HTR-8/SVneo (cell line): ENCODE measurements at places on chromosomes 5 and 9.

DNA sequence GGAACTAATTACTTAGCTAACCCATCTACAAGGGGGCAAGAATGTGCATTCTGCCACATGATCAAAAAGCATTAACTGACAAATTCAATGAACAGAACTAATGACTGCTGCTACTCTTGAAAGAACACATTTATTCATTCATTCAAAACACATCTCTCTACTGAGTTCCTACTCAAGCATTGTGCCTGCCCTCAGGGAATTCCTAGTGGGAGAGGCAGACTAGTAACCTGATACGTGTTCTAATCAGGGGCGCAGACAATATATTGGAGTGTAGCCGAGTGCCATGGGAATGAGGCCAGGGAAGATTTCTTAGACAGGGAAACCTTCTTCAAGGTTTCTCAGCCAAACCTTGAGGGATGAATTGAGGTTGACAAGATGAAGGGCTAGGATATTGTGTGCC, 56.7 kb upstream of the PAPPA start:
- no peak for DNase-seq

- DNase-seq: no peak
Observed at GRCh38 chr9:108800632-108801099, 55.1 kb downstream of the ACTL7B start.

GRCh38 chr5:135243556-135244285, 155.3 kb downstream of the MACROH2A1 start:
- no peak for DNase-seq

- no peak for DNase-seq
Observed at GRCh38 chr5:111782216-111782615, 25.2 kb upstream of the NREP start.

DNA sequence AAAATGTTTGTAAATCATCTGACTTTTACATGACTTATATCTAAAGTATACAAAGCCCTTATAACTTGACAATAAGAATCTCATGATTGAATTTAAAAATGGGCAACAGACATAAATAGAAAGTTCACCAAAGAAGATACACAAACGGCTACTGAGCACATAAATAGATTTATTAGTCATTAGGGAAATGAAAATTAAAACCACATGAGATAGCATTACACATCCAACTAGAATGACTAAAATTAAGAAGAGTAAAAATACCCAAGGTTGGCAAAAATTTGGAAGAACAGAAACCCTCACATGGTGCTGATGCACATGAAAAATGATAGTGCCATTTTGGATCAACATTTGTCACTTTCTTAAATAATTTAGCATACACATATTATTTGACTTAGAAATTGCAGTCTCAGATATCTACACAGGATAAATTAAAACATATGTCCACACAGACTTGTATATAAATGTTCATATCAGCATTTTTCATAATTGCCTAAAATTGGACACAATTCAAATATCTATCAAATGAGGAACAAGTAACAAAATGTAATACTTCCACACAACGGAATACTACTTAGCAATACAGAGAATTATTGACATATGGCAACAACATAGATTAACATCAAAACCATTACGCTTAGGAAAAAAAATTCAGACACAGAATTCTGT, 359.1 kb upstream of the DAB2 start:
- DNase-seq: no peak

- DNase-seq: peak; percentile 38
Observed at GRCh38 chr5:58188262-58188651, 271.6 kb downstream of the PLK2 start.
